MCF 10A (cell line): ENCODE measurements at places on chromosomes 4 and X. TPM values are rescaled to one million over a fixed set of nuclear protein-coding genes. Genes with fewer than 3 reads are reported as not detected.

The TIGD2 gene
- 15.1 and 15.5 TPM in 2 replicates for total RNA-seq

The INTU gene
- total RNA-seq, result 5.9 and 9.2 TPM in 2 replicates

The PCDH10 gene
- not detected in 2 replicates for total RNA-seq

The POF1B gene
- 0.37 and 1.1 TPM in 2 replicates for total RNA-seq

The BCLAF3 gene
- 8.6 and 9.6 TPM in 2 replicates for total RNA-seq

The P2RY8 gene
- total RNA-seq, result not detected in 2 replicates

The PCDH11X gene
- total RNA-seq, result 0.05 TPM in 1 of 2 replicates, not detected in the other

The CXCL11 gene
- not detected in 2 replicates for total RNA-seq

The ZFYVE28 gene
- 1.6 and 2.5 TPM in 2 replicates for total RNA-seq

The UGT2B11 gene
- not detected in 2 replicates for total RNA-seq

The UGT2B15 gene
- total RNA-seq, result not detected in 2 replicates

The SPATA4 gene
- 0.21 and 0.44 TPM in 2 replicates for total RNA-seq

The C4orf33 gene
- 7.4 and 10.5 TPM in 2 replicates for total RNA-seq

The TMEM187 gene
- total RNA-seq, result 9.3 and 10.9 TPM in 2 replicates

GRCh38 chr4:24988776-24989175 is 42.0 kb downstream of the LGI2 start:
- DNase-seq, result peak; percentile 59
- H3K4me1 ChIP-seq, result no peaks in the 10 kb centered on the region
- H3K27me3 ChIP-seq, result no peaks in the 10 kb centered on the region
- H3K4me3 ChIP-seq, result no peak overlapping the region

- H3K4me1 ChIP-seq, result peaks cover 43% of the 10 kb centered on the region
- DNase-seq, result peak; percentile 50
- H3K27ac ChIP-seq, result peak overlapping the region; percentile 52
- no peaks in the 10 kb centered on the region for H3K36me3 ChIP-seq
- no peak overlapping the region for H3K4me3 ChIP-seq
- no peaks in the 10 kb centered on the region for H3K27me3 ChIP-seq
Measured at GRCh38 chr4:15434091-15434490, 6.3 kb downstream of the C1QTNF7 start.

- no peaks in the 10 kb centered on the region for H3K27me3 ChIP-seq
- H3K36me3 ChIP-seq, result no peaks in the 10 kb centered on the region
- H3K4me1 ChIP-seq, result peaks cover 12% of the 10 kb centered on the region
- DNase-seq, result no peak
- no peak overlapping the region for H3K27ac ChIP-seq
- no peak overlapping the region for H3K4me3 ChIP-seq
Measured at GRCh38 chr4:99649778-99650177, 7.8 kb downstream of the C4orf54 start.

- H3K36me3 ChIP-seq, result no peaks in the 10 kb centered on the region
- H3K4me3 ChIP-seq, result no peak overlapping the region
- no peak for DNase-seq
- H3K27me3 ChIP-seq, result no peaks in the 10 kb centered on the region
Measured at GRCh38 chrX:8668813-8669212, 63.1 kb downstream of the ANOS1 start.

GRCh38 chrX:57329008-57329407 is 42.5 kb downstream of the FAAH2 start:
- no peak overlapping the region for H3K4me3 ChIP-seq
- H3K27ac ChIP-seq, result no peak overlapping the region
- no peaks in the 10 kb centered on the region for H3K36me3 ChIP-seq
- H3K27me3 ChIP-seq, result peaks cover 11% of the 10 kb centered on the region
- H3K4me1 ChIP-seq, result no peaks in the 10 kb centered on the region
- peak; percentile 0 for DNase-seq

DNA sequence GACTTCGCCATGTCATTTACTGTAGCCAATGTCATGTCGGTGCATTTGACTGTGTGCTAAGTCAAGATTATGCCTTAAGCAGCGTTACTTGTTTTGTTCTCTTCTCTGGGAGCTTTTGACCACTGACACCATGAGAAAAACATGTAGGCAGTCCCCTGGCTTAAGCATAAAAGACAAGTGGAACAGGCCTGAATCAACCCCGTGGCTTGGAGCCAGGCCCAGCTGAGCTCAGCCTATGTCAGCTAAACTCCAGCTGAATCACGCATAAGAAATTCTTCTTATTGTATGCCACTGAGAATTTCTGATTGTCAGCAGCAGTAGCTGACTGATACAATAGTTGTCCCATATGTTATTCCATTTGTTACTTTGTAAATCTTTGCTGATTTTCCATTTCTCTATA is 261.9 kb downstream of the CBLL2 start:
- peaks cover 15% of the 10 kb centered on the region for H3K4me1 ChIP-seq
- peaks cover 40% of the 10 kb centered on the region for H3K27me3 ChIP-seq
- DNase-seq, result peak; percentile 62
- no peak overlapping the region for H3K27ac ChIP-seq
- H3K4me3 ChIP-seq, result no peak overlapping the region
- no peaks in the 10 kb centered on the region for H3K36me3 ChIP-seq

DNA sequence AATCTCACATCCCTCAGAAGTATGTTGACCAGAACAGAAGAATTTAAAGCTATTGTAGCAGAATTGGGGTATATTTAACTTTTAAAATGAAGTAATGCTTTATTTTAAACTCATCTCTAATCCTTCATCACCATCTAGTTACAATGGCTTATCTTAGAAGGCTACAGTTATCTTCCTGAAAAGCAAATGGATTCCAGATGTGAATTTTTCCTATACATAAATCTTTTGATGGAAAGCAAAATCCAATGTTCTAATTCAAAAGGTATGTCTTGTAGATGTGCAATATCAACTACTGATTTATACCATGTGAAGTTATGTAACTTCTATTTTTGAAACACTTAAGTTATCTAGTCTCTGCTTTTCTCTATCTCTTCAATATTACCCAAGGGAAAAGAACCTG is 47.6 kb downstream of the CCNG2 start:
- H3K4me3 ChIP-seq, result no peak overlapping the region
- H3K27ac ChIP-seq, result no peak overlapping the region
- DNase-seq, result no peak
- H3K27me3 ChIP-seq, result no peaks in the 10 kb centered on the region
- no peaks in the 10 kb centered on the region for H3K36me3 ChIP-seq

GRCh38 chr4:182918791-182919302 is 1.7 kb upstream of the DCTD start:
- no peak overlapping the region for H3K27ac ChIP-seq
- H3K4me3 ChIP-seq, result peak overlapping the region; percentile 74
- H3K4me1 ChIP-seq, result peaks cover 7% of the 10 kb centered on the region

DNA sequence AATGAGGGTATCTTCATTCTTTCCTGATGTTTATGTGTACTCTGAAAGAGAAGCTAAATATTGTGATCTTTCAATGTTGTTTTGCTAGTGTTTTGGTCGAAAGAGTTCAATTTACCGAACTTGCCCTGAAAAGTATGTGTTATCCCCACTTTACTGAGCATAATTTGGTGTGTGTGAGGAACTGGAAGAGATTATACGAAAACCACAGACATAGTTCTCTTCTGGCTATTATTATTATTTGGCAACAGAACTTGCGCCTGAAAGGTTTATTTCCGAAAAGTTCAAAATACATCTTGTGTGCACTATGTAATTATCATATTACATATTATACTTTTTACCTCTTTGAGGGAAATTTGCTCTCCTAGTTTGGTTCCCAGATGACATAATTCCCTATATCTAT is 232.5 kb upstream of the INTU start:
- H3K4me1 ChIP-seq, result no peaks in the 10 kb centered on the region
- no peaks in the 10 kb centered on the region for H3K36me3 ChIP-seq
- no peak overlapping the region for H3K27ac ChIP-seq
- DNase-seq, result no peak
- no peaks in the 10 kb centered on the region for H3K27me3 ChIP-seq
- no peak overlapping the region for H3K4me3 ChIP-seq

DNA sequence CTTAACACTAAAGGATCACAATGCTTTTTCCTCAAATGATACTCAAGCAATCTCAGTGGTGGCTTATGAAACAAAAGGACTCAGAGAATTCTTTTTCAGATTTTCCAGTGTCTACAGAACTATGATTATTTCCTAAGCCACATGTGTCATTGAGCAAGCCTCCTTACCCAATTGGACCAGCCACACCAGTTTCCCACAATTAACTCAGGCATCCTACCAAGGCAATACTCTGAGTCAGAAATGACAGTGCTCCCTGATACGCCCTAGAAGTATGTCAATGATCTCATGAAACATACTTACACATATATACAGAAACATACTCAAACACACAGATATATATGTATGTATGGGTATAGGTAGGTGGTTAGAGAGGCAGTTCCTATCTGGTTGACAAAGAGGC is 4.8 kb downstream of the ADAMTS3 start:
- H3K27me3 ChIP-seq, result no peaks in the 10 kb centered on the region
- no peak overlapping the region for H3K4me3 ChIP-seq
- no peak overlapping the region for H3K27ac ChIP-seq
- peaks cover 18% of the 10 kb centered on the region for H3K4me1 ChIP-seq
- no peaks in the 10 kb centered on the region for H3K36me3 ChIP-seq
- DNase-seq, result peak; percentile 78

DNA sequence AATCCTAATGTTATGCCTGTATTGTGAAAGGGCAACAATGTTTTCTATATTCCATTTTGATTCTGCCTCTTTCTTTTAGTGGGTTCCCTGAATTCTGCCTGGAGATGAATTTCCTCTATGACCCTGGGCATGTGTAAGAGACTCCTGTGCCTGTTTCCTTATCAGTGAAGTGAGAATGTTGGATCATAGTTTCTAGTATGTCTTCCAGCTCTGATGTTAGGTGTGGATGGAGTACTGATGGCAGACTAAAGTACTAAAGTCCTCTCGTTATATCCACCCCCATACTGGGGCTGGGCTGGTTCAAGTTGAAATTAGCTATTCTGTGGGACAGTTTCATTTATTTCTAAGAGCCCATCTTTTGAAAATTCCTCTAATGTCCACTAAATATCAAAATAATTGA is 29.6 kb downstream of the PLAC1 start:
- no peak for DNase-seq
- H3K27me3 ChIP-seq, result peaks cover 17% of the 10 kb centered on the region
- H3K4me3 ChIP-seq, result no peak overlapping the region
- H3K27ac ChIP-seq, result no peak overlapping the region
- peaks cover 9% of the 10 kb centered on the region for H3K4me1 ChIP-seq

DNA sequence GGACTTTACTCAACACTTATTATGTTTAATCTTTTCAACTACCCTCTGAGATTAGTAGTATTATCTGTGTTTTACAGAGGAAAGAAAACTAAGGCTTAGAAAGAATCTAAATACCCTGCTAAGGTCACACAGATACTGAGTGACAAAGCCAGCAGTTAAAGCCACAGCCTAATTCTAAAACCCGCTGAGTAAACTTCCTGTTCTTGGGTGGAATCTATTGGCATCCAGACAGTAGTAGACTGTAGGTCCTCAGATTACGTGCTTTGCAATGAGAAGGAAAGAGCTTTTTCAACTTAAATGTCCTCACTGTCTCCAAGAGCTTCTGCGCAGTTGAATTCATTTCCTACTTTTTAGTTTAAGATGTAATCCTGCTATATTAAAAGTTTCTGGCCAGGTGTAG is 126.0 kb downstream of the TENM3 start:
- H3K4me1 ChIP-seq, result no peaks in the 10 kb centered on the region
- H3K27me3 ChIP-seq, result no peaks in the 10 kb centered on the region
- peaks cover 5% of the 10 kb centered on the region for H3K36me3 ChIP-seq
- no peak for DNase-seq

DNA sequence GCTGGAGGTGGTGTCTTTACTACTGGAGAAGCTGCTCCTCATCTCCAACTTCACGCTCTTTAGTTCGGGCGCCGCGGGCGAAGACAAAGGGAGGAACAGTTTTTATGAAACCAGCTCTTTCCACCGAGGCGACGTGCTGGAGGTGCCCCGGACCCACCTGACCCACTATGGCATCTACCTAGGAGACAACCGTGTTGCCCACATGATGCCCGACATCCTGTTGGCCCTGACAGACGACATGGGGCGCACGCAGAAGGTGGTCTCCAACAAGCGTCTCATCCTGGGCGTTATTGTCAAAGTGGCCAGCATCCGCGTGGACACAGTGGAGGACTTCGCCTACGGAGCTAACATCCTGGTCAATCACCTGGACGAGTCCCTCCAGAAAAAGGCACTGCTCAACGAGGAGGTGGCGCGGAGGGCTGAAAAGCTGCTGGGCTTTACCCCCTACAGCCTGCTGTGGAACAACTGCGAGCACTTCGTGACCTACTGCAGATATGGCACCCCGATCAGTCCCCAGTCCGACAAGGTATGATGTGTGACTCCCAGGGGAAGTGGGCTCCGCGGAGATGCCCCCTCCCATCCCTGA is 634 bp downstream of the LRAT start:
- H3K27ac ChIP-seq, result peak overlapping the region; percentile 88
- H3K4me3 ChIP-seq, result peak overlapping the region; percentile 98
- no peaks in the 10 kb centered on the region for H3K27me3 ChIP-seq

DNA sequence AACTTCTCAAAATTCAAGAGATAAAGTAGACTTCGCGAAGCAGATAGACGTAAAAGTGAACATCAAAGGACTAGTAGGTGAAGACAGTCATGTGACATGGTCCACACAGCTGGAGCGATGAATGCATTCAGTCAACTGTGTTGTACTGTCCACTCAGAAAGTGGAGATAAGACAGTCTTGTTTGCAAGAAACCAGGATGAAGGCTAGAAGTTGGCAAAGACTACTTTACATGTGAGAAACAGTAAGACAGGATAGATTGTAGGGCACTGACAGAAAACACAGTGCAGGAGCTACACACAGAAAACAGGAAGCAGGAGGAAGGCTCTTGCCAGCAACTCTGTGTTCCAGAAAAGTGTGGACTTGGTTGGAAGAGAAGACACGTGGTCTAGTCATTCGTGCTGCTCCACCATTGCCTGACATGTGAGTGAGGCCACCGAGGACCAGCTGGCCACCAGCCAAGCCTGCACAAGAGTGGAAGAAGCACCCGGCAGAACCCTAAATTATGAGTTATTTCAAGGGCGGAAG is 78.9 kb downstream of the FAT1 start:
- peaks cover 37% of the 10 kb centered on the region for H3K36me3 ChIP-seq
- H3K27ac ChIP-seq, result no peak overlapping the region
- no peak overlapping the region for H3K4me3 ChIP-seq
- no peaks in the 10 kb centered on the region for H3K27me3 ChIP-seq
- peaks cover 27% of the 10 kb centered on the region for H3K4me1 ChIP-seq
- DNase-seq, result peak; percentile 29

DNA sequence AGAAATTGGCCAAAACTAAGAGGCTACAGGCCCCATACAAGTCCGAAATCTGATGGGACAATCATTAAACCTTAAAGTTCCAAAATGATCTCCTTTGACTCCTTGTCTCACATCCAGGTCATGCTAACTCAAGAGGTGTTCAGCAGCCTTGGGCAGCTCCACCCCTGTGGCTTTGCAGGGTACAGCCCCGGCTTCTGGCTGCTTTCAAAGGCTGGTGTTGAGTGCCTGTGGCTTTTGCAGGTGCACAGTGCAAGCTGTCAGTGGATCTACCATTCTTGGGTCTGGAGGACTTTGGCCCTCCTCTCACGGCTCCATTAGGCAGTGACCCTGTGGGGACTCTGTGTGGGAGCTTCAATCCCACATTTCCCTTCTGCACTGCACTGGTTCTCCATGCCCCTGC is 329.1 kb upstream of the MAD2L1 start:
- no peak overlapping the region for H3K4me3 ChIP-seq
- no peak for DNase-seq
- no peak overlapping the region for H3K27ac ChIP-seq
- H3K4me1 ChIP-seq, result no peaks in the 10 kb centered on the region
